Type B pancreatic cell (in vitro differentiated cells): ENCODE measurements at places on chromosomes 6 and 20. TPM values are rescaled to one million over a fixed set of nuclear protein-coding genes. Genes with fewer than 3 reads are reported as not detected.

GRCh38 chr6:388202-388903 is 3.2 kb upstream of the IRF4 start:
- peaks cover 93% of the 10 kb centered on the region for H3K27me3 ChIP-seq
- H3K4me3 ChIP-seq = no peak overlapping the region
- DNase-seq = no peak
- no peaks in the 10 kb centered on the region for H3K36me3 ChIP-seq
- no peak overlapping the region for H3K27ac ChIP-seq

CTSZ gene
- 71.9 and 75.9 TPM in 2 replicates for total RNA-seq

MROH8 gene
- total RNA-seq = 2.5 and 4.8 TPM in 2 replicates

C6orf52 gene
- 3.5 and 3.7 TPM in 2 replicates for total RNA-seq

GRCh38 chr6:140043762-140044378 is 669.4 kb upstream of the CITED2 start:
- H3K27ac ChIP-seq = no peak overlapping the region
- peaks cover 12% of the 10 kb centered on the region for H3K4me1 ChIP-seq
- no peaks in the 10 kb centered on the region for H3K36me3 ChIP-seq
- H3K4me3 ChIP-seq = no peak overlapping the region

KCNQ5 gene
- total RNA-seq = 1.1 and 1.7 TPM in 2 replicates

NINL gene
- total RNA-seq = 26.0 and 47.0 TPM in 2 replicates

TBXT gene
- 0.85 and 2.0 TPM in 2 replicates for total RNA-seq

DNA sequence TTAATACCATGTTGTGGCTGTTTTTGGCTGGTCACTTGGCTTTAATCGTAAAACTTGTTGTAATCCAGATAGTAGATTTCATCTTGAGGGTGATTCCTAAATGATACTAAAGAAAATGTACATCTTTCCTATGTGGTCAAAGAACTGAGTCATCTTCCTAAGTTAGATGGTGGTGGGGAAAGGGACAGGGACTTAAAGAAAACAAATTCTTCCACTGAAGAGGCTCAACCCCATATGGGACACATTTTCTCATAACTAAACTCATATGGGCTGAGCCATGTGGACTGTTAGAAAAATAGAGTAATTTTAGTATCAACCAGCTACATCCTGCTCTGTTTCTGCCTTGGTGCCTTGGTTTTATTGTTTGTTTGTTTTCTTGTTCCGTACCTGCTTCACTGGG is 155.8 kb downstream of the TSHZ2 start:
- H3K4me1 ChIP-seq = peaks cover 51% of the 10 kb centered on the region
- H3K36me3 ChIP-seq = peaks cover 29% of the 10 kb centered on the region
- no peak overlapping the region for H3K4me3 ChIP-seq
- no peak for DNase-seq

DNA sequence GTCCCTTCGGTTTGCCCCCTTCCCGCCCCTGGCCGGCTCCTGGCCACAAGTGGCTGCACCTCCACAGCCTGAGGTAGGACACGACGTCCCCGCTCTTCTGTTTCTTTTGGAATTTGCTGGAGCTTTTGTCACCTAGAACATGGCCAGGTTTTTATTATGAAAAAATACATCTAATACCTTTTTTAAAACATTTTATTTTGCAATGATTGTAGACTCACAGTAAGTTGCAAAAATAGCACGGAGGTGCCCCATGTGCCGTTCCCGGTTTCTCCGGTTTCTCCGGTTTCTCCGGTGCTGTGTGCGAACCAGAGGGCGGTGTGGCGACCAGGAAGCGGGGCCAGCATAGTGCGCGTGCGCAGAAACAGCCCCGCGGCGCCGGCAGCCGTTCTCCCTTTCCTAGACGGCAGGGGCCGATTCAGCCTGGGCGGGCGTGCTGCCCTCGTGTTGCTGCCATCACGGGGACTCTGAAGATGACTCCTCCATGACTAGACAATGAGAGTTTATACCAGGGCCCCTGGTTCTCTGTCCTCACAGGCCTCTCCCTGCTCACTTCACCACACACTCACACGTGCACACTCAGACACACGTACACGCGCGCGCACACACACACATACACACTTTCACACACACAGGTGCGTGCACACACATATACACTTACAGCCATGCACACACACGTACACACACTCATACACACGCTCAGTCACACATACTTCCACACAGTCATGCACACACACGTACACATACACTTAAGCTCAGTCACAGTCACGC is 102.1 kb downstream of the TMEM242 start:
- H3K27ac ChIP-seq = peak overlapping the region; percentile 93
- H3K27me3 ChIP-seq = no peaks in the 10 kb centered on the region
- H3K36me3 ChIP-seq = no peaks in the 10 kb centered on the region
- peak; percentile 89 for DNase-seq
- peak overlapping the region; percentile 60 for H3K4me3 ChIP-seq

TRAPPC3L gene
- 0.27 and 0.31 TPM in 2 replicates for total RNA-seq

DNA sequence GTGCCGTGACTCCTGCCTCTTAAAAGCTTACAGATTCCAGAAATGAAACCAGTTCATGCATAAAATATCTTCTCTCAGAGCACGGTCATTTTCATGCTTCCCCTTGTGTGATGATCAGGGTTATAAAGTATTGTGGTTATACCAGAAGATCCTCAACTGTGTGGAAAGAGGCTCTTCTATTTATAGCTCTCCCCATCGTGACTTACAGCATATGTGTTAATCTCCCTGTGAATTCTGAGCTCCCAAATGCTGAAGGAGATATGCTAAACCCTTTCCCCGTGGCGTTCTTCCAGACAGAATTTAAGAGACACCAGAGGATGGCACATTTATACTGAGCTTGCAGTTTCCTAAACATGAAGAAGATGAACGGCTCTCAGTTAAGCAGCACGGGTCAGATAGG is 158.8 kb downstream of the CDH26 start:
- DNase-seq = no peak
- H3K36me3 ChIP-seq = no peaks in the 10 kb centered on the region
- peaks cover 30% of the 10 kb centered on the region for H3K27me3 ChIP-seq

- no peak overlapping the region for H3K27ac ChIP-seq
- H3K4me1 ChIP-seq = peaks cover 8% of the 10 kb centered on the region
- H3K36me3 ChIP-seq = peaks cover 6% of the 10 kb centered on the region
- no peak overlapping the region for H3K4me3 ChIP-seq
- DNase-seq = no peak
Observed at GRCh38 chr20:36672991-36673390, 27.0 kb upstream of the SLA2 start.

GRCh38 chr20:43761386-43762340 is 34.9 kb upstream of the GTSF1L start:
- no peak overlapping the region for H3K4me3 ChIP-seq
- no peaks in the 10 kb centered on the region for H3K36me3 ChIP-seq
- H3K4me1 ChIP-seq = peaks cover 7% of the 10 kb centered on the region
- peaks cover 16% of the 10 kb centered on the region for H3K27me3 ChIP-seq
- no peak overlapping the region for H3K27ac ChIP-seq

DNA sequence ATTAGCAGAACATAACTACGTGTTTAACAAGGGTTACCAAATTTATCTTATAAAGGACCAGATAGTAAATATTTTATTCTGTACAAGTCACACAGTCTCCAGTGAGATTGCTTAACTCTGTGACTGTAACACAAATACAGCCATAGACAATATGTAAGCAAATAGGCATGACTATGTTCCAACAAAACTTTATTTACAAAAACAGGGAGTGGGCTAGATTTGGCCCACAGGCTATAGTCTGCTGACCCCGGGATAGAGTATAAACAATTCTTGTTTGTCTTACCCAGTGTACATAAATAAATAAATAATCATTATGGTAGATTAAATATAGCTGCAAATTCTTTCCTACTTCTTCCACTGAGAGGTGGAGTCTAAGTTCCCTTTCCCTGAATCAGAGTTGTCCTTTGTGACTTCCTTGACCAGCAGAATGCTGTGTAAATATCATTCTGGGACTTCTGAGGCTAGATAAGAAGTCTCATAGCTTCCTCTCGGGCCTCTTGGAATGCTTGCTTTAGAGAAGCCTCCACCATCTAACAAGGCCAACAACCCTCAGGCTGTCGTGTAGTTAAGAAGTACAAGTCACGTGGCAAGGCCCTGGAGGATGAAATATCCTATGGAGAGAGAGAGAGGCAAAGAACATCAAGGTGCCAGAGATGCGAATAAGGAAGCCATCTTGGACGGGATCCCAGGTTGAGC is 59.1 kb upstream of the TMEM244 start:
- no peaks in the 10 kb centered on the region for H3K4me1 ChIP-seq
- no peak for DNase-seq
- no peak overlapping the region for H3K4me3 ChIP-seq
- no peaks in the 10 kb centered on the region for H3K36me3 ChIP-seq
- no peak overlapping the region for H3K27ac ChIP-seq
- H3K27me3 ChIP-seq = no peaks in the 10 kb centered on the region

DNA sequence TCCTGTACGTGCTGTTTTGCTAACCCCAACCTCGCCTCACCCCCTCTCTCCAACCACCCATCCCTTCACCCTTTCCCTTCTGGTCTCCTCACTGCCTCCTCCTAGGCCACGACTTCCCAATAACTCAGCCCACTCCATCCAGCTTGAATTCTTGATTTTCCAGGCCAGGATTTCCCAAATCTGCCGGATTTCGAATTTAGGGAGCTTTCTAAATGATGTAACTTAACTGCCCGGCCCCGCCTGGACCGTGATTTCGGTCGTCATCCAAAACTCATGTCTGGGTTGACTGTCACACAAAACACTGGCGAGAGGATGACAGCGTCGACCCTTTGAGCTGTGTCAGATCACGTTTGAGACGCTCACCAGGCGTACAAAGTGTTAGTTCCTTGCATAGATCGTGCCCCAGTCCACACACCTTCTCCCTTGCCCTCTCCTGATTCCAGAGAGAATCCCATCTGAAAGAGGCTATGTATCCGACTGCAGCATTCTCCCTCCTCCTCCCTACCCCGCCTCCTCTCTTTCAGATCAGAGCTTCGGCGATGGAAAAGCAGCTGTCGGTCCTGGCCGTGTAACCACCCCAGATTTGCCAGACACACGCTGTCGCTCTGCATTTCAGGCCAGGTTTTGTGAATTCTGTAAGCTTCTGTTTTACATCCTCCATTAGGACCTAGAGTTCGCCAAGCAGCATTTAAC is 168.2 kb downstream of the GPX5 start:
- H3K27ac ChIP-seq = no peak overlapping the region
- peaks cover 5% of the 10 kb centered on the region for H3K36me3 ChIP-seq
- peak overlapping the region; percentile 48 for H3K4me3 ChIP-seq
- no peak for DNase-seq

- no peak for DNase-seq
- H3K4me3 ChIP-seq = no peak overlapping the region
- H3K27ac ChIP-seq = peak overlapping the region; percentile 1
- H3K36me3 ChIP-seq = peaks cover 5% of the 10 kb centered on the region
- H3K27me3 ChIP-seq = no peaks in the 10 kb centered on the region
Observed at GRCh38 chr20:35901678-35902544, 52.4 kb downstream of the SCAND1 start.

- no peak overlapping the region for H3K4me3 ChIP-seq
- no peak overlapping the region for H3K27ac ChIP-seq
- no peak for DNase-seq
- peaks cover 4% of the 10 kb centered on the region for H3K4me1 ChIP-seq
Observed at GRCh38 chr20:20664795-20665589, 47.5 kb downstream of the RALGAPA2 start.

BYSL gene
- 32.3 and 36.5 TPM in 2 replicates for total RNA-seq

DNA sequence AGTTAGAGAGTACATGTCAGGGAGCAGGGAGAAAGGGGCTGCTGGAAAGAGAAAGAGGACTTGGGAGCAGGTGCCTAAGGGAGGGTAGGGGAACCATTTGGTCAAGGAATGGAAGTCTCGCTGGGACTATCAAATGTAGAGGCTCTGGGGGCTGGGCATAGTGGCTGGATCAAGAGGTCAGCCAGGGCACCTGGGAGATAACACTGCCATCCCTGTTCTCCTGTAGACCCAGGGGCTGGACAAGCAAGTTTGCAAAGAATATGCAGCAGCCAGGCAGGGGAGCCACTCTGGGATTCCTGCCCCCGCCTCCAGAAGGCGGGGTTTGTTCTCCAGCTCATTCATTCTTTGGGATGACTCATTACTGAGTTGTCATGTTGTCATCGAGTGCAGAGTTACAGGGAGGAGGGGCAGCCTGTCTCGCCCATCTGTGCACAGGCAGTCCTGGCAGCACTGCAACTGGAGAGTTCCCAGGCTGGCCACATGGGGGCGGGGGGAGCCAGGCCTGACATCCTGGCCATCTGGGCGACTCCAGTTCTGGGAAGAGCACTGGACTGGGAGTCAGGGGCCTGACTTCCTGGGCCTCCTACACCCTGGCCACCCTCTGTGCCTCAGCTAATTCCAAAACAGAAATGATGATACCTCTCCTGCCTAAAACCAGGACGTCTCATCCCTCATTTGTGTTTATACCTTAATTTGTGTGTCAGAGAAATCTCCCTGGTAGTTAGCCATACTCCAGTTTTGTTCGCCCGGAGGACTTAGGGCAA is 28.2 kb upstream of the ZFAND3 start:
- peaks cover 17% of the 10 kb centered on the region for H3K4me1 ChIP-seq
- peak overlapping the region; percentile 88 for H3K27ac ChIP-seq
- no peaks in the 10 kb centered on the region for H3K36me3 ChIP-seq
- H3K27me3 ChIP-seq = no peaks in the 10 kb centered on the region
- H3K4me3 ChIP-seq = peak overlapping the region; percentile 67

GRCh38 chr6:36809941-36810803 is 29.1 kb downstream of the CPNE5 start:
- H3K36me3 ChIP-seq = no peaks in the 10 kb centered on the region
- DNase-seq = no peak
- H3K4me1 ChIP-seq = peaks cover 27% of the 10 kb centered on the region
- no peak overlapping the region for H3K27ac ChIP-seq

DNA sequence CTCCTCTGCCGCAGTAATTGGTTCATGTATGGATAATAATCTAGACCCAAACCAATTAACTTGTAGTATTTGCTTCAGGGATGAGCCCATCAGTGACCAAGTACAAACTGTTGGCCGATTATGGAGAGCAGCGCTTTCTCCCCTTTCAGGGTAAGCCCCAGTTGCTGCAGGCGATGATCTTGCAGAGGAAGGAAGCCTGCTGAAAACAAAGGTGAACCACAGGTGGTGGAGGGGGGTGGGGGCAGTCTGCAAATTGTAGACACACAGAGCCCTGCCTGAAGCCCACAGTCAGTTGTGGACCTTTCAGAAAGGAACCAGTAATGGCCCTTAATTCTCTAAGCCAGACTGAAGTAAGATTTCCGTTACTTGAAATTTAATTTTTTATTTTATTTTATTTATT is 167.9 kb upstream of the JARID2 start:
- peak overlapping the region; percentile 21 for H3K27ac ChIP-seq
- no peak overlapping the region for H3K4me3 ChIP-seq
- no peaks in the 10 kb centered on the region for H3K27me3 ChIP-seq
- DNase-seq = no peak
- no peaks in the 10 kb centered on the region for H3K36me3 ChIP-seq

GRCh38 chr6:8268606-8269005 is 166.3 kb upstream of the EEF1E1 start:
- no peak overlapping the region for H3K4me3 ChIP-seq
- no peak for DNase-seq
- H3K27me3 ChIP-seq = peaks cover 3% of the 10 kb centered on the region
- H3K27ac ChIP-seq = no peak overlapping the region
- peaks cover 25% of the 10 kb centered on the region for H3K4me1 ChIP-seq

DNA sequence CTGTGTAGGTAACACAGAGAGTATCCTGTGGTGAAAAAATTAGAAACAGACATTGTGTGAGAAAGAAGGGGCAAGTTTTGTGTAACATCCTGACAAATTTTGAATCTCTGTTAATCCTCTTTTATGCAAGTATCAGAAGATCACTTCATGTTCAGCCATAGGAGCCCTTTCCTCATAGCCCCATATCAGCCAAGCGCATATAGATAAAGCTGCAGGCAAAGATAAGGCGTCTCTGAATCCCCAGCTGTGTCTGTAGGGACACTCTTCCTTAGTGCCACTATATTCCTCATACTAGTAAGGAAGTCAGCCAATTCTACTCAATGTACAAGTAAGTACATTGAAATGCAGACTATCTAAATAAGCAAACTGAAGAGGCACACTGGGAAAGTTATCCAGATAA is 22.3 kb downstream of the HTR1E start:
- H3K4me1 ChIP-seq = no peaks in the 10 kb centered on the region
- H3K36me3 ChIP-seq = no peaks in the 10 kb centered on the region
- DNase-seq = no peak
- H3K4me3 ChIP-seq = no peak overlapping the region
